ENCODE measurements at places on chromosomes 11 and 22.

DNA sequence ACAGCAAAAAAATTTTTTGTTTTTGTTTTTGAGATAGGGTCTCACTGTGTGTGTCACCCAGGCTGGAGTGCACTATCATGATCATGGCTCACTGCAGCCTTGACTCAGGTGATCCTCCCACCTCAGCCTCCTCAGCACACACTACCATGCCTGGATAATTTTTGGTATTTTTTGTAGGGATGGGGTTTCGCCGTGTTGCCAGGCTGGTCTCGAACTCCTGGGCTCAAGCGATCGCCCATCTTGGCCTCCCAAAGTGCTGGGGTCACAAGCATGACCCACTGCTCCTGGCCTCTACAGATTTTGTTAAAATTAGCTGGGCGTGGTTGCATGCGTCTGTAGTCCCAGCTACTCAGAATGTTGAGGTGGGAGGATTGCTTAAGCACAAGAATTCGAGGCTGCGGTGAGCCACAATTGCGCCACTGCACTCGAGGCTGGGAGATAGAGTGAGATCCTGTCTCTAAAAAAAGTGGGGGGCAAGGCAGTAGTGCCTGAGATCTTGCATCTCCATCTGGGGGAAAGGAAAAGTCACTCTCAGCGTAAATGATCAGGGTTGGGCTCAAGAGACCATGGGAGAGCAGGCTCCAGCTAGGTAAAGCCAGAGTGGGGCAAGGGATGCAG lies 10.6 kb upstream of the DGKZ start:
- no peak for DNase-seq

DNA sequence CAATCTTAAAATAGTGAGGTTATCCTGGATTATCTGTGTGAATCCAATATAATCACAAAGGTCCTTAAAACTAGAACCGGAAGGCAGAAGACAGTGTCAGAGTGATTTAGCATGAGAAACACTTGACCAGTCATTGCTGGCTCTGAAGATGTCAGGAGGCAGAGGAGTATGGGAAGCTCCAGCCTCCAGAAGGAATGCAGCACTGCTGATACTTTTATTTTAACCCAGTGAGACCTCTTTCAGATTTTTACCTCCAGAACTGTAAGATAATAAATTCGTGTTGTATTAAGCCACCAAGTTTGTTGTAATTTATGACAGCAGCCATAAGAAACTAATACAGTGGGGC lies 134.4 kb upstream of the ZC3H12C start:
- no peak for DNase-seq

DNA sequence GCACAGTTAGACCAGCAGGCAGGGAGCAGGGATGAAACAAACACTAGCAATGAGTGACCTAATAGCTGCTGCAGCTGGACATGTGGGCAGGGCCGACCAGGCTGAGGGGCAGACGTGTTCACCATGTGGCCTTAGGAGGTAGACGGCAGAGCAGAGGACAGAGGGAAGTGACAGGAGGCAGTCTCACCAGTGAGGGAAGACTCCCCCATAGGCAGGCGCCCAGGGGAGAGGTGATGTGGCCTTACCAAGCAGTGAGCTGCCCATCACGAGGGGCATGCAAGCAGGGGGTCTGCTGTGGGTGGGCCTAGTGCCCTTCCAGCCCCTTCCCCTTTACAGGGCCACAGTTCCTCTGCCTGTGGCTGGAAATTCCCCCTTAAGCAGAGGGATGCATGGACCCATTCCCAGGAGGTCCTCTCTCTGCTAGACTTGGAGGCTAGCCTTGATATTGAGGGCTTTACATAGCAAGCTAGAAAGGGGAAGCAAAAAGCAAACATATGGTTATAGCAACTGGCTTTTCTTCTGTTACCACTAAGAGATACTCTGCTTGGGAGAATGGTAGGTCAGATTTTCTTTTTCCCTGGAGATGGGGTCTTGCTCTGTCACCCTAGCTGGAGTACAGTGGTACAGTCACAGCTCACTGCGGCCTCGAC lies 67.6 kb downstream of the MPPED1 start:
- DNase-seq = no peak

DNA sequence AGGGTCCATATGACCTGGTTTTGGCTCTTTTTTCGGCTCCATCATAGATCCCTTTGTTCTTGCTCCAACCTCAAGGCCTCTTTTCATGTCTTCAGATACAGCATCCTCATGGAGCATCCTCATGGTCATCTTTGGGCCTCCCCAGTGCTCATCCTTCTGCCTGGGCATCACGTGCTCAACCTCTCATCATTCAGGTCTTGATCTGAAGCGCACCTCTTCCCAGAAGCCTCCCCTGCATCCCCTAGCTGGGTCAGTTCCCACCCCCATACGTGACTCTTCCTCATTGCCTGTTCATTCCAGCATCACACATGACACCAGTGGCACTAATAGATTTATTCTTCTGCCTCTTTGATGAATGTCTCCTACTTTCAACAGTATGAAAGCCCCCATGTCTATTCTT lies 192.2 kb downstream of the MIAT start:
- DNase-seq = no peak

DNA sequence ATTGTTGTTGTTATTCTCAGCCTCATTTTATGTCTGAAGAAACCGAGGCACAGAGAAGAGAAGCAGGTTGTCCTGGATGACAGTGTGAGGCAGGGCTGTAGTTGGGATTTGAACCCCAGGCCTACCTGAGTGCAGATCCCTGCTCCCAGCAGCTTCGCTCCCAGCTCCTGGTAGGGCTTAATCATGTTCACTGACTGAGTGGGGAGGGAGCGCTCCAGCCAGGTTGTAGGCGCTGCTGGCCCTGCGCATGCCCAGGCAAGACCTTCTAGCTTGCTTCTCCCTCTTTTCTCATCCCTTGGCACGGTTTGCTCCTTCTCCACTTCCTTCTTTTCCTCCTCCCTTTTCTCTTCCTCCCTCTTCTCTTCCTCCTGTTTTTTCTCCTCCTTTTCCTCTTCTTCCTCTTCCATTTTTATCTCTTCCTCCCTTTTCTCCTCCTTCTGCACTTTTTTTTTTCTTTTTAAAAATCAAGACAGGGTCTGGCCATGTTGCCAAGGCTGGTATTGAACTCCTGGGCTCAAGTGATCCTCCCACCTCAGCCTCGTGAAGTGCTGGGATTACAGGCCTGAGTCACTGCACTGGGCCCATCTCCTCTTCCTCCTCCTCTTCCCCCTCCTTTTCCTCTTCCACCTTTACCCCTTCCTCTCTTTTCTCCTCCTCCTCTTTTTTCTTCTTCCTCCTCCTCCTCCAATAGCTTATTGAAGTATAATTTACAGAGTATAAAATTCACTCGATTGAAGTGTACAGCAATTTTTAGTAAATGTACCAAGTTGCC lies 109.3 kb downstream of the KIAA1671 start:
- DNase-seq = no peak

- DNase-seq = no peak
Measured at GRCh38 chr22:20113551-20114310, 2.2 kb upstream of the RANBP1 start.

- no peak for DNase-seq
Measured at GRCh38 chr11:132310390-132311375, 940.3 kb downstream of the NTM start.

DNA sequence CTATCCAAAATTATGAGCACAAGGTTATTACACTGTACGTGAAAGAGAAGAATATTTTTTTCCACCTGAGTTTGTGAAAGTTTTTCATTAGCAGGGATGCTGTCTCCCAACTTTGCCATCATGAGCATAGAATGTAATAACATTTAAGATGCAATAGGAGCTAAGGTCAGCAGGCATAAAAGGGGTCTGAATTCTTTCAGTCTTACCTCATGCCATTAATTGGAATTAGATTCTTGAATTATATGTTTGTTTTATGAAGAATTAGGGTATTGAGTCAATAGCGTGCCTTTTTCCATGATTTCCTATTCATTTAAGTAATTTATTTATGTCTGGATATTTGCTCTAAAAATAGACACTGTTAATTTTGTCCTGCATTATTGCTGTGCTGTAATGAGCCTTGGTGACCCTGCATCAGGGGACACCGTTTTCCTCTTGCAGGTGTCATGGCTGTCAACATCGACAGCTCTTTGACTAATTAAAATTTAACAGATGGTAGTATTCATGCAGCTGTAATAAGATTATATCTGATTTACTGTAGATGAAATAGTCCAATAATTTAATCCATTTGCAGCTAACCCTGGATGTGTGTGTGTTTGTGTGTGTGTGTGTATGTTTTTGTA lies 637.5 kb downstream of the NELL1 start:
- DNase-seq = no peak

GRCh38 chr11:103125462-103125861 lies 16.2 kb downstream of the DYNC2H1 start:
- no peak for DNase-seq

DNA sequence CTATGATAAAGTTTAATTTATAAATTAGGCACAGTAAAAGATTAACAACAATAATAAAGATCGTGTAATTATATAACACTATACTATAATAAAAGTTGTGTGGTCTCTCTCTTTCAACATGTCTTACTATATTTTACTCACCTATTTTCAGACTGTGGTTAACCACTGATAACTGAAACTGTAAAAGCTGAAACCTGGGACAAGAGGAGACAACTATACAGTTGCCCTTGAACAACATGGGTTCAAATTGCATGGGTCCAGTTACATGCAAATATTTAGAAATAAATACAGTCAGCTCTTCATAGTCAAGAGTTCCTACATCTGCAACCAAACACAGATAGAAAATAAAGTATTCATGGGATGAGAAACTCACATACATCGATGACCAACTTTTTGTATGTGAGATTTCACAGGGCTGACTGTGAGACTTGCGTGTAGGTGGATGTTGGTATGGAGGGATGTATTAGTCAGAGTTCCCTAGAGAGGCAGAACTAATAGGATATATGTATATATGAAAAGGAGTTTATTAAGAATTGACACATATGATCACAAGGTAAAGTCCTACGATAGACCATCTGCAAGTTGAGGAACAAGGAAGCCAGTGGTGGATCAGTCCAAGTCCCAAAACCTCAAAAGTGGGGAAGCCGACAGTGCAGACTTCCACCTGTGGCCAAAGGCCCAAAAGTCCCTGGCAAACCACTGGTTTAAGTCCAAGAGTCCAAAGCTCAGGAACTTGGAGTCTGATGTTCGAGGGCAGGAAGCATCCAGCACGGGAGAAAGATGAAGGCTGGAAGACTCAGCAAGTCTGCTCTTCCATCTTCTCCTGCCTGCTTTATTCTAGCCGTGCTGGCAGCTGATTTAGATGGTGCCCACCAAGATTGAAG lies 359.5 kb downstream of the INSC start:
- no peak for DNase-seq

DNA sequence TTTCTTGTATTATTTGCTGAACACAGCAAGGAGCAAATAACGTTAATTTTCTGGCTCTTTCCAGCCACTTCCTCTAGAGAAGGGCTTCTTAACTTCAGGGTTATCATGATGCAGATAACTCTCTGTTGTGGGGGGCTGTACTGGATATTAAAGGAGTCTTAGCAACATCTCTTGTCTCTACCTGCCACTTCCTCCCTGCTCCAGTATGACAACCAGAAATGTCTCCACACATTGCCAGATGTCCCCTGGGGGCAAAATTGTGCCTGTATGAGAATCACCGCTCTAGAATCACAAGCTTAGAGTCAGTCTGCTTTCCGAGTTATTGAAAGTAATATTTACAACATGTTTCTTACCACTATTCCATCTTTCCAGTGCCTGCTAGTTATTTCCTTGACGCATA lies 6.8 kb downstream of the JRKL start:
- no peak for DNase-seq

- DNase-seq = no peak
Measured at GRCh38 chr11:75816561-75817239, 1.7 kb downstream of the UVRAG start.

GRCh38 chr11:46616551-46617133 lies 385 bp downstream of the HARBI1 start:
- peak; percentile 65 for DNase-seq

DNA sequence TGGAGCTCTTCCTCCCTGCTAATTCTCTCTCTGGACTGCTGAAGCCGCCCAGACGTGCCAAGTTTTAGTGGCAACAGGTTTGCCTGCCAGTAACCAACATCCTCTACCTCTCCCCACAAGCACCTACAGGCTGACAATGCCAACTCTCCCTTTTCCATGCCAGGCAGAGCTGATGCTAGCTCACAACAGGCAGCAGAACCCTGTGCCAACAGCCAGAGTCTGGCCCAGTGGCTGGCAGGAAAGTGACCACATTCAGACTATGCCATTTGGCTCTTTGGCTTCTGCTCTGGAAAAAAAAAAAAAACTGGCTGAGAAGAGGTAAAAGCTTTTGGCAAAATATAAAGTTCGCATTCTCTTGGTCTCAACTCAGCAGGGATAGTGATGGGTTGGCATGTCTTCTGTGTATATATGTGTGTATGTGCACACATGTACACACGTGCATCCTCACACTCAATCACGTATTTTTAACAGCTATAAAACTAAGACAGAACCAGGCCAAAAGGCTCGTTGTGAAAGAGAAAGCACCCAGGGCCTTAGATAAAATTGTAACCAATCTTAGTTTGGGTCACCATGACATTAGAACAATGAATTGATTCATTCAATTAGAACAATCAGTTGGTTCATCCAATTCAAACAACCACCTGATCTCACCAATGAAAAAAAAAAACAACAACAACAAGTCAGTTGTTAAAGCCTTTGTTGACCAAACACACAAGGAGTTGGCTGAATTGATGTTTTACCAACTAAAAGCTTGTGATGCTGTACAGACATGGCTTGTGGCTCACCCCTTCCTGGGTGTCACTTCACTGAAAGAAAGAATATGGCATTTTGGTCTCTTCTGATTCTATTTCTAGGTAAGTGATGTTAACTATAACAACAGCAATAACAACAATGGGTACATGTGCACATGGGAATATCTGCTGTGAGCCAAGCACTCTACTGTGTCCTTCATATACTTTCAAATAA lies 48.6 kb downstream of the TRIM29 start:
- no peak for DNase-seq

- DNase-seq = no peak
Measured at GRCh38 chr11:46632502-46632901, 15.1 kb downstream of the ATG13 start.

- DNase-seq = no peak
Measured at GRCh38 chr11:46505741-46506482, 87.9 kb downstream of the AMBRA1 start.

- DNase-seq = no peak
Measured at GRCh38 chr11:83025267-83025704, 46.4 kb downstream of the RAB30 start.

DNA sequence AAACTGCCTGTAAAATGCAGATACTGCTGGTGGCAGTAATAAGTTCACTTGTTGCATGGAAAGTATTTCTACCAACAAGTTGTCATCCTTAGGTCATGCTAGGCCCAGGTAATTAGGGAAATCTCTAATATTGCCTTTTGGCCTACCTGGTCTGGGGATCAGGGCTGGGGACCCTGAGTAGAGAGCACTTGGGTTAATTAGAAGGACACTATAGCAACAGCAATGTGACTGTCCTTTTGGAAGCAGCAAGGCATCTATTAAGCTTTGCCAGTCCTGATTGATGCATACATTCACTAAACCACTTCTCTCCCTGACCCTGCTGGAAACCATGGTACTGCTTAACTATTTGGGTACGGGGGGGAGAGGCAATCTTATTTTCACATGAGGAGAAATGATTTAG lies 86.5 kb upstream of the GNAZ start:
- no peak for DNase-seq

Data from Caco-2 (cell line).